ENCODE measurements at places on chromosomes 5 and 9. TPM values are rescaled to one million over a fixed set of nuclear protein-coding genes. Genes with fewer than 3 reads are reported as not detected.

The PCDH12 gene
- not detected for polyA plus RNA-seq

The CBY3 gene
- polyA plus RNA-seq: not detected

DNA sequence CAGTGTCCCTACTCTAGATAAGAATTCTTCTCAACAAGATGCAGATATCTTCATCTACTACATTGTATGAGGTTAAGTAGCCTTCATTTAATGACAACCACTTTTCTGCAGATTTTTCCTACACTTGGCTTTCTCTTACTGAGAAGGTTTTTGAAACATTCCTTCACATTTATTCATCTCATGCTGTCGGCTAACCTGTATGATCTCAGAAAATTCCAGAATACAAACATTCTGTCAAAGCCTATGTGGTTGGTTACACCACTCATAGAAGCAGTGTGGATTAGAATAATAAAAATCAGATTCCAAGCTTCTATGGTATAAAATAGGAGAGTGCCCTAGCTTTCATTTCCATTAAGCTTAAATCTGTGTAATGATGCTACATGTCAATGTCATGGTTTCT lies 39.4 kb upstream of the ERCC6L2 start:
- H3K27ac ChIP-seq: no peak overlapping the region
- H3K36me3 ChIP-seq: no peaks in the 10 kb centered on the region
- no peaks in the 10 kb centered on the region for H3K27me3 ChIP-seq

DNA sequence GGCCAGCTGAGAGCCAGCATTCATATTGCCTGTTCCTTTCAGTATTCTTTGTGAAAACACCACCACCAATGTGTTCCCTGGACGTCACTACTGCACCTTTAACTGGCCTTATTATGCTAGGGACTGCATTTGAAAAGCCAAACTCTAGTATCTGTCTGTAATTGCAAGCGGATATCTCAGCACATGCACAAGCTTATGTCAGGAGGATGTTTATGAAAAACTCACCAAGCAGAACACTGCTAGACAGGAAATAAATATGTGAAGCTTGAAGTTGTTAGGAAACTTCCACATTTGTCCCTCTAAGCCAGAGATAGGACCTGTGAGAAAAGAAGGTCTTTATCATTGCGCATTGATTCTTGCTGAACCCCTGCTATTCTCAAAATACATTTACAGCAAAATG lies 135.4 kb upstream of the CCDC152 start:
- H3K4me3 ChIP-seq: no peak overlapping the region
- H3K36me3 ChIP-seq: no peaks in the 10 kb centered on the region
- no peak overlapping the region for H3K27ac ChIP-seq

- H3K4me3 ChIP-seq: no peak overlapping the region
- H3K27me3 ChIP-seq: no peaks in the 10 kb centered on the region
- peaks cover 39% of the 10 kb centered on the region for H3K4me1 ChIP-seq
- peak overlapping the region; percentile 71 for H3K27ac ChIP-seq
- peaks cover 4% of the 10 kb centered on the region for H3K36me3 ChIP-seq
These were observed 7.3 kb downstream of the CORO2A start for GRCh38 chr9:98185021-98185567.

GRCh38 chr5:13945271-13945670 lies 783 bp upstream of the DNAH5 start:
- DNase-seq: no peak
- no peak overlapping the region for H3K4me3 ChIP-seq
- H3K27me3 ChIP-seq: no peaks in the 10 kb centered on the region
- H3K27ac ChIP-seq: no peak overlapping the region
- H3K36me3 ChIP-seq: no peaks in the 10 kb centered on the region
- H3K4me1 ChIP-seq: no peaks in the 10 kb centered on the region

DNA sequence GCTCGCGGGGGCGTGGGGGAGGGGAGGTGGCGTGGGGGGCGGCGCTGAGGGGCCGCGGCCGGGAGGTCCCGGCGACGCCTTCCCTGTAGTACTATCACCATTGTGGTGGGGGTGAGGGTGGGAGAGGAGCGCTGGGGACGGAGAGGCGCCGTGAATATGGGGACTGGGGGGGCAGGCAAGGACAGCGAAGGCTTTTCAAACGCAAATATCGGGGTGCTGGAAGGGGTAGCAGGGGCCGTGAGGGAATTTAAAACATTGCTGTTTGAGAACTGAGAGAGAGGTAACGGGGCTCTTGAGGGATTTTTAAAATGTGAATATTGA lies 427 bp downstream of the RBM27 start:
- no peak for DNase-seq
- peak overlapping the region; percentile 68 for H3K27ac ChIP-seq
- no peaks in the 10 kb centered on the region for H3K27me3 ChIP-seq
- peak overlapping the region; percentile 62 for H3K4me3 ChIP-seq
- H3K4me1 ChIP-seq: peaks cover 17% of the 10 kb centered on the region

DNA sequence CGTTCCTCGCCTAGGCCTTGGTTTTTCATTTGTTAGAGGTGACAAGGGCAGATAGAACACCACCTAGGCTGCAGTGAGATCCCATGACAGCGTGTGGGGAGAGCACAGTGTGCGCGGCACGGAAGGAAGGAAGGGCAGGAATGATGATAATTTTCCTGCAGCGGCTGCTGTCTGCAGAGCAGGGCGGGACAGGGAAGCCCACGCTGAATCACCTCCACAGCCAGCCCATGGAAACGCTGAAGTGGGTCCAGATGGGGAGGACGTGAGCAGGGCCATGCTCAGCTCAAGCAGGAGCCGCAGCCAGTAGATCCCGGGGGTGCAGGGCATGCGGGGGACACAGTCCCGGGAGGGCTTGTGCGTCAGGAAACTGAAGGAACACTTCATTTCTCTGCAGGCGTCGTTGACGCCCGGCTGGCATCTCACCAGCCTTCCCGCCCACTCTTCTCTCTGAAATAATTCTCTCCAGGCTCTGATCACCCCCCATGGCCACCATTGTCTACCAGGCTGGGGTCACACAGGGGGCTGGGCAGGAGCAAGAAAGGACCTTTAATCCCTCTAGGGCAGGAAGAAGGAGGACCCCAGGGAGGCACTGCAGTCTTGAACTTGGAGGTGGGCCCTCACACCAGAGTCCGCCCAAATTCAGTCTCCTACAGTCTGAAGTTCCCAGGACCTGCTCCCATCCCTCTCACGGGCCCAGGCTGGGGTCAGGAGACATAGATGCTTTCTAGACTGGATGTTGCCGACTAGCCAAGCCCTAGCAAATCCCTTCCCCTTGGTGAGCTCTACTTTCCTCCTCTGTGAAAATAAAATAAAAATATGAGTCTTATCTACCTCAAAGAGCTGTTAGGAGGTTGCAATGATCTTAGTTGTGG lies 20.9 kb upstream of the SYNPO start:
- no peak overlapping the region for H3K4me3 ChIP-seq
- DNase-seq: no peak
